Right lobe of liver (tissue), 6 donors: ENCODE measurements at places on chromosomes 7 and 10.

DNA sequence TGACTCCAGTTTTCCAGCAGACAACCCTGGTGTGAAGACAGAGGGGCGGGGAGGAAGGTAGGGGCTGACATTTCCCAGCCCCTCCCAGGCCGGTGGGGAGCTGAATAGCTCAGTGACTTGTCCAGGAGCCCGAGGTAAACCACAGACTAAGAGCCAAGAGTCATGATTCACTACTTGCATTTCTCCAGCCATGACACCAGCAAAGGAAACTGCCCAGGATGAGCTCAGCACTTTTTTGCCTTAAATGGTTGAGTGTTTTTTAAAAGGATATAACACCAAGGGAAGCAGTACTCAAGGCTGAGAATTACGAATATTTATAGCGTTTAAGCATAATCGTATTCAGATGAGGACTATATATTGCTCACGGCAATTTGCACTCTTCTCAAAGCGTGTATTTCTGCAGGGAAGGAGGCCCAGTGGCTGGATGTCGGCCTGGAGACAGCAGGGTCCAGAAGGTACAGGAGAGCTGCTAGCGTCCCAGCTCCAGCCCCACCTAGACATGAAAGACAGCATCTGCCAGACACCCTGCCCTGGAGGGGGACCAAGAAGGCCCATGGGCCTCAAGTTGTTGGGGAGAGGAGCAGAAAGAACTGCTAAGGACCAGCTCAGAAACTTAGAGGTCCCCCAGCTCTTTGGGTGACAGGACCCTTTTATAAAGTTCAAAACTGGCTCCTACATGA lies 141.4 kb downstream of the GRID1 start:
- DNase-seq, result peak; percentile 38

GRCh38 chr10:5776136-5776880 lies 36.9 kb downstream of the GDI2 start:
- no peak for DNase-seq

GRCh38 chr10:132508581-132509443 lies 28.8 kb upstream of the INPP5A start:
- DNase-seq, result no peak

- DNase-seq, result no peak
Observed at GRCh38 chr7:69845721-69846495, 247.6 kb downstream of the AUTS2 start.

- no peak for DNase-seq
Observed at GRCh38 chr7:78497728-78498427, 699.3 kb downstream of the PHTF2 start.

GRCh38 chr7:135938563-135938962 lies 38.6 kb downstream of the MTPN start:
- no peak for DNase-seq

GRCh38 chr10:98097616-98098015 lies 36.8 kb upstream of the R3HCC1L start:
- DNase-seq, result no peak

GRCh38 chr10:57188846-57189245 lies 827.8 kb upstream of the ZWINT start:
- no peak for DNase-seq

DNA sequence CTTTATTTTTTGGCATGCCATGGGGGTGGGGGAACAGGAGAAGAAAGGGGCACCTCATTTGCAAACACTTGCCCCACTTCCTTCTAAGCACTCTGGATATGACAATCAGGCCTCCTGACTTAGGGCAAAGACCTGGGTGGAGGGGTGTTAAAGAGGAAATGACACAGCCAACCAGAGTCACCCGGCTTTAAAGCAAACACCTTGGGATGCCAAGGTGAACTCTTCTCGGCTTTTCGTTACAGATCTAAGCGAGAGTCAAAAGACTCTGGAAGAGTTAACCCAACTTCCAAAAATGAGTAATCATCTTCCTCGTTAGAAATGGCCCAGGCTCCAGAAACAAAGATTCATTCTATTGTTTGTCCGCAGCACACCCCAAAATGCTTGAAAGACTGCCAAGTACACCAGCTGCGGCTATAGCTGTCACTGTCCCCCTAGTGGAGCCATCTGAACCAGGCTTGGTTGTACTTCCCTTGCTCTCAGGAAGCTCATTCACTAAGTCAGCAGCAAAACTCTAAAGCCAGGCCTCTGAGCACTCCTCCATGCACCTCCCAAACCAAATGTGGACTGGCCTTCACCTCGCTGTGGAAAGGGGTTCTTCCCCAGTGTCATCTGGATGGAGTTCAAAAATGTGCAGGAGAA lies 24.8 kb downstream of the FAM53B start:
- DNase-seq, result peak; percentile 59

DNA sequence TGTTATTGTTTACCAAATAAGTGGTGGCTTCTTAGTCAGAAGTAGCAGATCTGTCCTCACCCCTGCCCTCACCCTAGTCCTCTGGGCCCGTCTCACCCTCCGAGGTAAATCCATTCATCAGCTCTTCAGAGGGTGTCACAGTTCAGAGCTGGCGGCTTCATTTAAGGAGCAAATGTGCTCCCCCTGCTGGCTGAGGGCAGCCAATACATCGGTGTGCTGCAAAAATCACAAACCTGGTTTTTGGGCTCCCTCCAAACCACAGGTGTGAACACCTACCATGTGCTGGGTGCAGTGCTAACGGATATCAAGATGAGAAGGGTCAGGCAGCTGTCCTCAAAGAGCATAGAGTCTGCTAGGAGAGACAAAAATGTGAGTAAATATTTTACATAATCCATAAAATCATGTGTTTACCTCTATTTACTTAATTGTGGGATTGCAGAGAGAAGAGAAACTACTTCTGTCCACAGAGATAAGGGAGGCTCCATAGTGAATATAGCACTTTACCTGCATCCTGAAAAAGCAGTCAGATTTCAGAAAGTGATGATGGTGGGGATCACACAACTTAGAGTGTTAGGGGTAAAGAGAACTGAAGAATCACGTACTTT lies 15.5 kb upstream of the CRTAC1 start:
- DNase-seq, result peak; percentile 61

DNA sequence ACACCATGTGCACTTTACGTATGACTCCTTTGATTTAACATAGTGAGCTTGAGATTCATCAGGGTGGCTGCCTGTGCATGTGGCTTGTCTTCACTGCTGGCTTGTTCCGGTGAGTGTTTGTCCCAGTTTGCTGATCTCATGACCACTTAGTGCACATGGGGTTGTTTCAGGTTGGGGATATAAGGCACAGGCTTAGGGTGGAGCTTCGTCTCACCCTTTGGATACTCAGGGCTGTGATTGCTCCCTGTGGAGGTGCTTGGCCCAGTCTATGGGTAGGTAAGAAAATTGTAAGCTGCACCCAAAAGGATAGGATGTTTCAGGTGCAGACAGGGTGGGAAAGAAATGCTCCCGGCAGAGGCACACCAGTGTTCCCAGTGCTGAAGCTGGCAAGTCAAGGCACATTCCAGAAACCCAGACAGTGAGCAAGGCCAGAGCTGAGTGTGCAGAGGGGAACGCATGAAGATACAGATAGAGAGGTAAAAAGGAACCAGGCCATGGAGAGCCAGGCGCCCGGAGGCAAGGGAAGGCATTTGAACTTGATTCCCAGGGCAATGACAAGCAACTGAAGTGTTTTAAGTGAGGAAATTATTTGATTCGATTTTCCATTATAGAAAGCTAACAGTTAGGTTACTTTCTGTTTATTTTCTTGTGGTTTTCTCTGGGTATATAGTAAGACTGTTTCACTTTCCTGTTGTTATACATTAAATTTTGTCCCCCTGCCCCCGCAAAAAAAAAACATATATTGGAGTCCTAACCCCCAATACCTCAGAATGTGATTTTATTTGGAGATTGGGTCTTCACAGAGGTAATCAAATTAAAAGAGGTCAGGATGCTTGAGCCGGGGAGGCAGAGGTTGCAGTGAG lies 289.8 kb upstream of the KLF6 start:
- no peak for DNase-seq

GRCh38 chr7:44536090-44536489 lies 5.0 kb downstream of the NPC1L1 start:
- no peak for DNase-seq

GRCh38 chr10:102540023-102540422 lies 36.3 kb downstream of the SUFU start:
- DNase-seq, result no peak

GRCh38 chr10:13984647-13985155 lies 346.0 kb downstream of the FRMD4A start:
- DNase-seq, result no peak

DNA sequence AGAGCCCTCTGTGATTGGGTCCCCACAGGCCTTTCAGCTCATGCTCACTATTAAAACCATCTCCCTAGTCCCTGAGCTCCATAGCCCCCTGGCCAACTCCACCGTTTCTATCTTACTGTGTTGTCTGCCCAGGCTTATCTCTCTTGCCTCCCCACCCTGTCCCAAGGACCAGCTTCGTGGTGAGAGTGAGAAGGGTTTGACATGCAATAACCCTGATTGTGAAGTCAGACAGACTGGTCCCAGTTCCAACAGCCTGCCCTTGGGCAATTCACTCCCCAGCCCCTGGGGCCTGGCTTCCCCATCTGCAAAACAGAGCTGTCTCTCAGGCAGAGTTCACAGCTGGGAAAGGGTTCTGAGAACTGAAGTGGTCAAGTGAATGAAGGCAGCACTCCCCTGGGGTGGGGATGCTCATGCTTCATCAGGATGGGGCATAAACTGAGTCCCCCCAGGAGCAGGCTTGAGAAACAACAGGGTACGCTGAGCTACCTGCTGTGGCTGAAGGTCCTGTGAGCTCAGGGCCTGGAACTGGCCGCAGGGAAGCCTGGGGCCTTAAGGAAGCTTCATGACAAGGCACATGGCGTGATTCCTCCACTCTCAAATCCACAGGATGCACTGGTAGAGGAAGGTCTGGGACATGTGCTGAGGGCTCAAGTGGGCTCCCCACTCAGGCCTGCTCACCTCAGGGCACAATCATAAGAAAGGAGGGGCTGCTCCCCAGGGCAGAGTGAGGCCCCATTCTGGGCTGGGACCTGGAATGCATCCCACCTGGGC lies 1.8 kb upstream of the PPIF start:
- no peak for DNase-seq
